ENCODE measurements at places on chromosomes 16 and 17.

GRCh38 chr16:80680046-80680445 lies 124.4 kb downstream of the CDYL2 start:
- DNase-seq, result no peak

DNA sequence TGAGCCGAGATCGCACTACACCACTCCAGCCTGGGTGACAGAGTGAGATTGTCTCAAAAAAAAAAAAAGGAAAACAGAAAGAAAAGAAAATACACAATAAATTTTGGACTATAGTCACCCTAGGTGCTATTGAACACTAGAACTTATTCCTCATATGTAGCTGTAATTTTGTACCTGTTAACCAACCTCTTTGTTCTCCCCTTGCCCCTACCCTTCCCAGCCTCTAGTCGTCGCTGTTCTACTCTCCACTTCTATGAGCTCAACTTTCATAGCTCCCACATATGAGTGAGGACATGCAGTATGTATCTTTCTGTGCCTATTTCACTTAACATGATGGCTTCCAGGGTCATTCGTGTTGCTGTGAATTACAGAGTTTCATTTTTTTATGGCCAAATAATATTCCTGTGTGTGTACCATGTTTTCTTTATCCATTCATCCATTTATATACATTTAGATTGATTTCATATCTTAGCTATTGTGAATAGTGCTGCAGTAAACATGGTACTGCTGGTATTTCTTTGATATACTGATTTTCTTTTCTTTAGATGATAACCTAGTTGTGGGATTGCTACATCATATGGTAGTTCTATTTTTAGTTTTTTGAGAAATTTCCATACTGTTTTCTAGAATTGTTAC lies 28.3 kb downstream of the VPS35L start:
- DNase-seq, result peak; percentile 2

- no peak for DNase-seq
Observed at GRCh38 chr17:77493901-77494663, 353.3 kb downstream of the SEC14L1 start.

DNA sequence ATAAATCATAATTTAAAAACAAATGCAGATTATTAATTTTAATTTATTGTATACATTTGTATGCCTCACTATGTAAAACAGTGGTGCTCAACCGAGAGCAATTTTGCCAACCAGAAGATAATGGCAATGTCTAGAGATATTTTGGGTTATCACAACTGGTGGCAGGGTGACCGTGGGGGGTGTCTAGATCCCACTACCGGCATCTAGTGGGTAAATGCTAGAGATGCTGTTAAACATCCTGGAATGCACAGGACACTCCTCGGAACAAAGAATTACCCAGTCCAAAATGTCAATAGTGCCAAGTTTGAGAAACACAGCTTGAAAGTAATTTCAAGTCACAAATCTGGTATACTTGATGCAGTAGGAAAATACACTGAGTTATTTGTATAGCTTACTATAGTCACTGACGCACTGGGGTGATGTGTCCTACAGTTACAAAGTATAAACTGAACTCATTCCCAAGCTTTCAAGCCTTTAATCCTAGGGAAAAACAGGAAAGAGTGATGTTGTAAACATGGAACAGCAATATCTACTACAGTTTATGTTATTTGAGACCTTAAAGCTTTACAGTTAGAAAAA lies 133.5 kb downstream of the BRIP1 start:
- no peak for DNase-seq

GRCh38 chr17:13727441-13728171 lies 125.9 kb upstream of the HS3ST3A1 start:
- DNase-seq, result no peak

GRCh38 chr17:79546386-79546785 lies 64.5 kb downstream of the RBFOX3 start:
- DNase-seq, result no peak

GRCh38 chr16:10541366-10541765 lies 39.0 kb downstream of the EMP2 start:
- no peak for DNase-seq

GRCh38 chr16:47920709-47921108 lies 235.1 kb downstream of the ABCC12 start:
- DNase-seq, result no peak

- DNase-seq, result no peak
Observed at GRCh38 chr17:80846932-80847331, 144.7 kb upstream of the CHMP6 start.

DNA sequence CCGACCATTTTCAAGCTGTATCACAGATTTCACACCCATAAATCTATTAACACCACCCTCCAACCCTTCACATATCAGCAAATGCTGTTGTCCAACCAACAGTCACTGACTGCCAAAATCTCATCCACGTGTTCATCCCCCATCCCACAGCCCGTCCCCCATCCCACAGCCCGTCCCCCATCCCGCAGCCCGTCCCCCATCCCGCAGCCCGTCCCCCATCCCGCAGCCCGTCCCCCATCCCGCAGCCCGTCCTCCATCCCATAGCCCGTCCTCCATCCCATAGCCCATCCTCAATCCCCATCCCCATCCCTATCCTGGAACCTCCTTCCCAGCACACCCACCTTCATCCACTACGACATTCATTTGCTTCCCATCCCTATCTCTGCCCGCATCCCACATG lies 14.1 kb downstream of the DLG4 start:
- no peak for DNase-seq

GRCh38 chr16:85474621-85475217 lies 138.4 kb upstream of the GSE1 start:
- DNase-seq, result no peak

DNA sequence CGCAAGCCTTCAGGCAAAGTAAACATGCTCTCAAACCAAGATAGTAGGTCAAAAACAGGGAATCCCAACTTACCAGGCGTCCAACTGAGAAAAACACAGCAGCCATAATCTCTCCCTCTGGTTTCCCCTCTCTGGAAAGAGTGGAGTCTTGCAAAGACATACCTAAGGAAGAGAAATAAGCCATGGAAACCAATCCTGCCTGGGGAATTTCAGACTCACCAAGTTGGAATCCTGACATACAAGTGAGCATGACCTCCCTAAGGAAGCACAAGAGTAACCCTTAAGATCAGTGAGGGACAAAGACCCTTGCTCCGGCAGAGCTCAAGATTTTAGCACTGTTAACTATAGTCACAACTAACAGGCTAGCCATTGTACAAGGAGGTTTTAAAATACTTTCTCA lies 4.1 kb downstream of the ZNF624 start:
- no peak for DNase-seq

DNA sequence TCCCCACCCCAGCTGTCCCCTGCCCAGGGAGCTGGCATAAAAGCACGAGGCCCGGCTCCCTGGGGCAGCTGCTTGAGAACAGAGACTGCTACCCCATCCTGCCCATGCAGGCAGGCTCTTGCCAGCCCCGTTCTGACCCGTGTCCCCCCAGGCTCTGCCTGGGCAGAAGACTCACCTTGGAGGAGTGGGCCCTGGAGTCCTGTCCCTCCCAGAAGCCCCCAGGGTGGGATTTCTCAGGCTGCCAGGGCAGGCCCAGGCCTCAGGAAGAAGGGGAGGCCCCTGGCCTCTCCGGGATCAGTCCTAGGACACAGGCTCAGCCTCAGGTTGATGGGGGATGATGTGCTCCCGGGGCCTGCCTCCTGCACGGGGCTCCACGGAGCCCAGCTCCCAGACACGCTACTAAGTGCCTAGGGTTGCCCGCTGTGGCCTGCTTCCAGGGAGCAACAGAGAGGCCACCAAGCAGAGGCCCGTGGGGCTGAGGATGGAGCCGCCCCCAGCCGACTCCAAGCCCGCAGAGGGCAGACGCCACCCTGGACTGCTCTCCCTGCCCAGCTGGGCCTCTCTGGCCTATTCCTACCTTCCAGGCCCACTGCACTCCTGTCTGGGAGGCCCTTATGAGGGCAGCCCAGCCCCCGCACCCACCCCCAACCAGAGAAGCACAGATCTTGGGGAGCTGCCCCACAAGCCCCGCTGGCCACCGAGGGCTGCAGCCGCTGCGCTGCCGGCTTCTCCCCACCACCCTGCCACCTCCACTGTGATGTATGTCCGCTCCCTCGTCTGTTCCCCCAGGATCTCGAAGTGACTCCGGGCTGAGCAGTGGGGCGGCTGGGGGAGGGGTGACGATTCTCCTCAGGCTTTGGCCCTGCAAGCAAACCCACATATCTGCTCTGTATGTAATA lies 1.7 kb downstream of the NME3 start:
- no peak for DNase-seq

DNA sequence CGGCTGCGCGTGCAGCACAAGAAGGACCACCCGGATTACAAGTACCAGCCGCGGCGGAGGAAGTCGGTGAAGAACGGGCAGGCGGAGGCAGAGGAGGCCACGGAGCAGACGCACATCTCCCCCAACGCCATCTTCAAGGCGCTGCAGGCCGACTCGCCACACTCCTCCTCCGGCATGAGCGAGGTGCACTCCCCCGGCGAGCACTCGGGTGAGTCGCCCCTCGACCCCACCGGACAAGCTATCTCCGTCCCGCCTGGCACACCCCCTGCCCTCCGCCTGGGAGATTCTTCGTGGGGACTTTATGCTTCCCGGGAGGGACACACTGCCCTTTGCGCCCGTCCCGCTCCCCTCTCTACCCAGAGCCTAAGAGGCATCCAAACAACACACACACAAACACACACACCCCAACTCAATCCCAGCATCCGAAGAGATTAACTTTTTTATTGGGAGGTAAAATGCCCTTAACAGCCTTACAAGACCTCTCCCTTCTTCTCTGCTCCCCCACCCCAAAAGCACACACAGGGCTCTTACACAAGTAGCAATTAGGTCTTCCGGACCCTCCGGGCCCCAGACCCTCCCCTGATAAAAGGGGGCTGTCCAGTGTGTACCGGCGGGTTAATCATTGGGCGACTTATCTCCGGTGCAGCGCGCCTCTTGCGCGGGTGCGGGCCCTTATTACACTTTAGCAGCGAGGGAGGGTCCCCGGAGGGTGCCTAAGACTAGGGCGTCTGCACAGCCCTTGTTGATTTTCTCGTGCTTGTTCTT lies 2.1 kb downstream of the SOX9 start:
- DNase-seq, result no peak

All from stimulated activated naive CD4-positive, alpha-beta T cell (primary cell).